ENCODE measurements at places on chromosomes 6 and 20. TPM values are rescaled to one million over a fixed set of nuclear protein-coding genes. Genes with fewer than 3 reads are reported as not detected.

Gene MACROD2
- 1.7 TPM for total RNA-seq

Gene RAET1L
- 0.10 TPM for total RNA-seq

Gene PTGIS
- under 0.01 TPM for total RNA-seq

Gene CHRNA4
- total RNA-seq = not detected

Gene HDGFL1
- total RNA-seq = not detected

Gene DLK2
- total RNA-seq = 0.31 TPM

Gene CD83
- 366 TPM for total RNA-seq

Gene TREM2
- not detected for total RNA-seq

Gene TCF15
- not detected for total RNA-seq

Gene RBPJL
- total RNA-seq = not detected

Gene GNRH2
- total RNA-seq = 0.52 TPM

Gene FAXC
- not detected for total RNA-seq

Gene FNDC11
- total RNA-seq = 0.84 TPM

Gene SLC2A10
- under 0.01 TPM for total RNA-seq

Gene DYNLT2
- total RNA-seq = 7.2 TPM

Gene MOG
- not detected for total RNA-seq

Gene BANF2
- total RNA-seq = not detected

Gene MRPS26
- total RNA-seq = 11.0 TPM

Gene BPIFB1
- total RNA-seq = not detected

Gene PPARD
- total RNA-seq = 8.1 TPM

Gene VSTM2L
- not detected for total RNA-seq

Gene RIPPLY2
- under 0.01 TPM for total RNA-seq

Gene SYTL3
- total RNA-seq = 35.7 TPM

Gene MAPK14
- 86.9 TPM for total RNA-seq

Gene F13A1
- 158 TPM for total RNA-seq

Gene C20orf204
- total RNA-seq = 2.9 TPM

Gene PRR18
- not detected for total RNA-seq

Gene PPIL1
- total RNA-seq = 5.0 TPM

Gene TRAPPC3L
- total RNA-seq = 2.1 TPM

Gene BCAS1
- total RNA-seq = 0.84 TPM

Gene SEMG1
- not detected for total RNA-seq

Gene DNPH1
- 14.7 TPM for total RNA-seq

Gene MUCL3
- not detected for total RNA-seq

Gene MMP24
- not detected for total RNA-seq

Gene C4A
- total RNA-seq = 0.94 TPM

Gene GABRR1
- 0.10 TPM for total RNA-seq

Gene HLA-DQA1
- 12.5 TPM for total RNA-seq

Gene DEFB132
- total RNA-seq = not detected

Gene THBD
- total RNA-seq = 82.1 TPM
